ENCODE measurements at places on chromosomes 3 and 15.
A peak's percentile ranks its signal among the peaks of the same experiment; 100 is the strongest.

DNA sequence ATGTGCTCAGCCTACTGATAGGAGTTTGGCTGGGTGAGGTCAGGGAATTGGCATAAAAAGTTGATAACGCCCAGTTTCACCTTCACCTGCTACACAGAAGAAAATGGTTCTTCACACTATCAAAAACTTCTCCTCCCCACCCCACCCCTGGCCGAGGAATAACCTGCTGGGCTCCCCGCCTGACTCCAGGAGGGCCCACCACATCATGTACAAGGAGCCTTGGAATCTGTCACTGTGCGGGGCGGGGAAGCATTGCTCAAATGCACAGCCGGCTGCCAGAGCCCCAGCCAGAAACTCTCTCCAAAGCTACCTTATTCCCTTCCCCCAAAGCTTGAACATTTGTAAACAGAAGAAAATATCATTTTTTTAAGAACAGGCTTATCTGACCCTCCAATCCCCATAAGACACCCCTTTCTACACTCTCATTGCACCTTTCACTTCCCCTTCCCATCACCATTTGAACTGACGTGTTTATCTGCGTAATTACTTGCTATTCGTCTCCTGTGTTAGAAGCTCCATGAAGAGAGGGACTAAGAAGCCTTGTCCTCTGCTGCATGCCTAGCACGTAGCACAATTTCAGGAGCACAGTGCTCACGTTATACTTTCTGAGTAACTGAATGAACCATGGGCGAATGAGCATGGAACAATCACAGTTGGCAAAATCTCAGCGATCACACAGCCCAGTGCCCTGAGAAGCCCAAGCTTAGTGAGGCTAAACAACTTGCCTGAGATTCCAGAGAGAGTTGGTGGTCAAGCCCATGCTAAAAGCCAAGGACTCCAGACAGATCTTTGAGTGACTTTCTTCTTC, 82.9 kb downstream of the HES1 start:
- DNase-seq, result no peak

- DNase-seq, result no peak
These were observed 387.1 kb upstream of the NECTIN3 start for GRCh38 chr3:110684466-110684865.

- DNase-seq, result no peak
These were observed 8.6 kb downstream of the PODXL2 start for GRCh38 chr3:127637546-127637945.

DNA sequence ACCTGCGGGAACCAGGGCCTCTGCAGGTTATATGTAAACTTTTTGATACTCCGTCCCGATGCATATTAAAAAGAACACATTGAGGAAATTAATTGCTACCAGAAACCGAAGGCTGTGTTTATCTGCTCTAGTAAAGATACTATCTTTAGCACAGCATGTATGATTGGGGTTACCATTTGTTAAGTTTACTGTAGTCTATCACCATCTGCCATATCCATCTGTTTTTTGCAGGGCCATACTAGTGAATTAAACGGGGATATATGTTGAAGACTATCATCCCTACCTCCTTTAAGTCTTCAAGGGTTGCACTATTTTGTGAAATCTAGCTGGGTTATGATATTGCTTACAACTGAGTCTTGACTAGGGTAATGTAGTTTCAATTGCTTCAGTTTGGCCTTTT, 597.0 kb downstream of the SQOR start:
- no peak for DNase-seq

DNA sequence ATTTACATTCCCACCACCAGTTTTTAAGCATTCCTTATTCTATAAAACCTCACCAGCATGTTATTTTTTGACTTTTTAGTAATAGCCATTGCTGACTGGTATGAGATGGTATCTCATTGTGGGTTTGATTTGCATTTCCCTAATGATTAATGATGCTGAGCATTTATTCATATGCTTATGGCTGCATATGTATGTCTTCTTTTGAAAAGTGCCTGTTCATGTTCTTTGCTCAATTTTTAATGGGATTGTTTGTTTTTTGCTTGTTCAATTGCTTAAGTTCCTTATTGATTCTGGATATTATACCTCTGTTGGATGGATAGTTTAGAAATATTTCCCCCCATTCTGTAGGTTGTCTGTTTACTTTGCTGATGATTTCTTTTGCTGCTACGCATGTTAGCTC, 16.1 kb downstream of the TBC1D5 start:
- DNase-seq, result no peak

DNA sequence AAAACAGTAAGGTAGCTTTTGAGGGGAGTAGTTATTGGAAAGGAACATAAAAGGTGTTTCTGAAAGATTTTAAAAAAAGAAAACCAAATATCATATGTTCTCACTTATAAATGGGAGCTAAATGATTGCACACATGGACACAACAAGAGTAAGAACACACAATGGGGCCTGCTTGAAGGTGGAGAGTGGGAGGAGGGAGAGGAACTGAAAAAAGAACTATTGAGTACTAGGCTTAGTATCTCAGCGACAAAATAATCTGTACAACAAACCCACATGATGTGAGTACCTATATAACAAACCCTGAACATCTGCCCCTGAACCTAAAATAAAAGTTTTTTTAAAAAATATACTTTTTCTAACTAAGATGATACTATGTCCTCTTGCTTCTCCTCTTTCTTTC, 138.3 kb downstream of the CGGBP1 start:
- no peak for DNase-seq

DNA sequence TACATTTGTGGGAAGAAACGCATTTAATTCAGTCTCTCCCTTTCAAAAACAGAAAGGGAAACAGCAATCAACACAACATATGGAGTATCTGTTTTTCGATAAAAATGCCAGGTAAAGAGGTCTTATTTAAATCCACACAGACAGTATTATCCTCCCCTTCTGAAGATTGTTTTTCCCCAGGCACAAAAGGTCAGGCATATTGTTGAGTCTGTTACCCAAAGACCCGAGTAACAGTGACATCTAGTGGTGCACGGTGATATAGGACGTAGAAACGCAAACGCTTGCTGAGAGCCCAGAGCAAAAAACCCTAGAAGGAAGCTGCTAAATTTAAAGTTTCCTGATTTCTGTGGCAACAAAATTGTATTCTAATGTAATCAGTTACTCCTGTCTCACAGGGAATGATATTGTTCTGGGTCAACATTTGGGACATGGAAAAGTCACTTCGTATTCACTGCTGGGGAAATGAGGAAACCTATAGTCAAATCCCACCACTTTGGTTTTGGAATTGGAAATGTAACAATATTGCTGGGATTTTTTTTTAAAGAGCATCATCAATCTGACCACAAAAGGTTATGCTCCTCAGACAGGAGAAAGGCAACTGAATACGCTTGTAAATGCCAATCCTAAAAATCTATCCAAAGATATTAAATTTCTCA, 312.7 kb upstream of the CCDC54 start:
- peak; percentile 93 for DNase-seq
